Cortex of kidney (tissue), 1 donor: ENCODE measurements at places on chromosomes 5 and 9.

- DNase-seq, result no peak
These were observed 37.8 kb upstream of the PLPP1 start for GRCh38 chr5:55572600-55572999.

- no peak for DNase-seq
These were observed 2.1 kb upstream of the IFT74 start for GRCh38 chr9:26954050-26954508.

DNA sequence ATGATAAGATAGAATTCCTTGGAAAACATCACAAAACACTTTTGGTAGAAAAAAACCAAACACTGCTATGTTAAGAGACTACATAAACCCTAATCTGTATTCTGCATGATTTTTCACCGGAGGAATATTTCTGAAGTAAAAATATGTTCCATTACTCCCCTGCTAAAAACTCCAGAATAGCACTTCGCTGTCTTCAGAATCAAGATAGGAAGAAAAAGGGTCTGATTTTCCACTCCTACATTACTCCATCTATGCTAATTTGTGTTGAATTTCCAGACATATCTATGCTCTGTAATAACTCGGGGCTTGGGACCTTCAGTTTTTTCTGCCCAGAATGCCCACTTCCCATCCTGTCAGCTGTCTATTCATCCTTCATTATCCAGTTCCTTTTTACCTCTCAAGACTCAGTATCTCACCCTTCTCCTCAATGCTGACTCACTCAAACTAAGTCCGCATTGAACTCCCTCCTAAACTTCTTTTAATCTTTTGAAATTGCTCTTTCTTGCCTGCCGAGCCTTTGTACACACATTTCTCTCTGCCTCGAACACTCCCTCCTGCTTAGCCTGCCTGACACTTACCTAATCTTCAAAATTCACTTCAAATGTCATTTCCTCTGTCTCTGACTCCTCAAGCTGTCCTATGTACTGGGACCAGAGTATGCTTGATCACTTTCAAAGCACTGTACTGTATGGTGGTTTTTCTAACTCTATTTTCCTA lies 171.0 kb downstream of the ARRDC3 start:
- no peak for DNase-seq

- DNase-seq, result no peak
These were observed 27.5 kb upstream of the SELENOP start for GRCh38 chr5:42839196-42839595.

DNA sequence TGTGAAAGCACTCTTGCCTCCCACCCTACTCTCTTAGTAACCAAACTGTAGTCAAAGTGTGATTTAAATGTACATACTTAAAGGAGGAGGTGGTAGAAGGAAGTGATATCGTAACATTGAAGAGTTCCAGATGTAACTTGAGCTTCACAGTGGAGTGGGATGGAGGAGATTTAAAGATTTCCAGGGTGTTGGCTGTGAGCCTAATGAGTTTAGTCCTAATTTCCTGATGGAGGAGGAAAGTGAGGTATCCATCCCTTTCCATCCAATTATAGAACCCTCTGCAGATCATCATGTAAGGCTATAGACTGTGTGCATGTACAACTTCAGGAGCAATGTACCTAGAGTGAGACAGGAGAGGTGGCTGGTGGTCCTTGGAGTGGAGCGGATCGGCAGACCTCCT lies 1163.9 kb upstream of the SEMA6A start:
- DNase-seq, result no peak

- no peak for DNase-seq
These were observed 60.8 kb upstream of the PTGER4 start for GRCh38 chr5:40618926-40619325.

DNA sequence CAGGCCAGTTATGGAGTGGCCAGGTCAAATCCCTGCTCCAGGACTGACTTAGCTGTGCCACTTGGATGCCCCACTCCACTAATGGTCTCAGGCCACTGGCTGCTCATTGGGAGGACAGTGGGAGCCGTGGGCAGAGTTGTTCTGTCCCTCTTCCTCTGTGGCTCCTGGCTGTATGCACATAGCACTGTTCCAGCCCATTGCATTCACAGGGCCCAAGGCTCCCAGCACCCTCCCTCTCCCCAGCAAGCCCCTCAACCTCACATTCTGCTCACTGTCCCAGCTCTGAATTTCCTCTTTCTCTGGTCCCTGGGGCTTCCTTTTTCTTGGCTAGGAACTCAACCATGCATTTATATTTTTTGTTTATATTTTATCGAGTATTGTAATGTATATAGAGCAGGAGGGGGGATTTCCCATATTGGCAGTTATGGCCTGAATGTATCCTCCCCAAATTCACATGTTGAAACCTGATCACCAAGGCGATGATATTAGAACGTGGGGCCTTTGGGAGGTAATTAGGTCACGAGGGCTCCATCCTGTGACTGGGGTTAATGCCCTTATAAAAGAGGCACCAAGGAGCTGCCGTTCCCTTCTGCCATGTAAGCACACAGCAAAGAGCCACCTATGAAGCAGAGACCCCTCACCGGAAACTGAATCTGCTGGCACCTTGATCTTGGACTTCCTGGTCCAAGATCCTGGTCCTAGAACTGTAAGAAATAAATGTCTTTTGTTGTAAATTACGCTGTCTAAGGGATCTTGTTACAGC lies 17.0 kb upstream of the MVB12B start:
- no peak for DNase-seq

- no peak for DNase-seq
These were observed 289.7 kb upstream of the SEMA6A start for GRCh38 chr5:116864157-116864837.

DNA sequence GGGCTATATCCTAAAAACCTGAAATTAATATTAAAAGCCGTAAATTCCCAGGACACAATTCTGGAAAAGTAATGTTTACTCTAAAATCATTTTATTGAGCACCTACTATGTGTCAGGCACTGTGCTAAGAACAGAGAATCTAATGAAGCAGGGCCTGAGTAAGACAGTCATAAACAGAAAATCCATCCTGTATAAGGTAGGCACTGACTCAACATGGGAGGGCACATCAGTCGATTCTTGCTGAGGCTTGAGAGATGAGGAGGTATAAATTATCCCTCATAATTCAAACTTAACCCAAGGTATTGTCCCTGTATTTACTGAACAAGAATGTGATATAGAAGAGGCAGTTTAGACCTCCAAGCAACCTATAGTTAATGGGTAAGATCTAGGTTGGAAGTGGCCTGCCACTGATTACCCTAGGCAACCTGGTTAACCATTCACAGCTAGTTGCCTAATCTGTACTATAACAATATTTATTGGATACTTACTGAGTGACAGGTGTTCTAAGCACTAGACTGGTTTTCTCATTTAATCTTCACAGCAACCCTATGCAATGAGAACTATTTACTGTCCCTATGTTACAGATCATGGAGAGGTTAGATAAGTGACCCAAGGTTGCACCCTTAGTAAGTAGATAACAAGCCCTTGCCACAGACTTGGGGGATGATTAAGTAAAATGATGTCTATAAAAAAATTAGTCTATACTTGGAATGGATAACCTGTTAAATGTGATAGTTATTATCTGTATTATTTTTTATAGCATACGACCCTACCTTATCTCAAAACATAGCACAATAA lies 317.7 kb downstream of the PDE4D start:
- no peak for DNase-seq

- DNase-seq, result no peak
These were observed 41.7 kb upstream of the SLC9A3 start for GRCh38 chr5:565782-566440.
